ENCODE measurements at places on chromosomes 6 and 20.

GRCh38 chr20:54195483-54196472, 12.1 kb upstream of the PFDN4 start:
- no peak for DNase-seq

GRCh38 chr6:116030770-116031169, 29.9 kb downstream of the FRK start:
- DNase-seq: no peak

- DNase-seq: no peak
Observed at GRCh38 chr20:11057624-11058023, 383.8 kb upstream of the JAG1 start.

GRCh38 chr6:136745300-136745699, 47.0 kb downstream of the MAP3K5 start:
- no peak for DNase-seq

GRCh38 chr6:52537001-52537753, 39.7 kb downstream of the TRAM2 start:
- DNase-seq: no peak

DNA sequence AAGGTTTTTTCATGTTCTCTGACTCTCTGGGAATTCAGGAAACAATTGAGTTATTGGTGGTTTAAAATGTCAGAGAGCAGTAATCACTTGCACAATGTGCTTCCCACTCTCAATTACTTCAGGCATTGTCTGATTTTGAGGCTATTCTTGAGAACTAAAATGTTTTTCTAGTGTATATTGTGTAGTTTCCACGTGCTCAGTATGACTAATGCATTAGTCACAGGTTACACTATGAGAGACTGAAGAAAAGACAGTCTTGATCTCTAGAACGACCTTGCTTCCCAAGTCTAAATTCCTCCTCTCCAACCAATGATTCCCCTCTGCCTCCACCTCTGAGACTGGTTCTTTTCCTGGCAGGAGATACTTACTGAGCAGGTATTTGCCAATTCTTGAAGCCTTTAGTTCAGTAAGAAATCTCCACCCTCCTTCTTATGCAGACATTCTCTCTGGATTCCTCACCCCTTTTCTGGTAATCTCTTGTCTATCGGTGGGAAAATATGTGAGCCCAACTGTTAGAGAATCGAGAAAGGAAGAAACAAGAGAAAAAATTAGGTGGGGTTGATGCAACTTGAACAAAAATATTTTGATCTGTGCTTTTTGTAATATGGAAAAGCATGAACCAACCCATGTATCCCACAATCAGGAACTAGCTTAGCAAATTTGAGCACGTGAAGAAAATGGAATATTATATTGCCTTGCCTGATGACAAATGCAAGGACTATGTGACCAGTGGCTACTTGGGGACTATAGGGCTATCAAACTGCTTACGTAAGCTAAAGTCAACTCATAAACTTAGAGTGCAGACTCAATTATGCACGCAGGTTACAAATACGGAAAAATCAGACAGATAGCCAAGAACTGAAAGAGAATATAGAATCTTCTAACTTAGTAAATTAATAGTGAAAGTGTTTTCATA, 61.1 kb upstream of the SLC22A16 start:
- DNase-seq: no peak

DNA sequence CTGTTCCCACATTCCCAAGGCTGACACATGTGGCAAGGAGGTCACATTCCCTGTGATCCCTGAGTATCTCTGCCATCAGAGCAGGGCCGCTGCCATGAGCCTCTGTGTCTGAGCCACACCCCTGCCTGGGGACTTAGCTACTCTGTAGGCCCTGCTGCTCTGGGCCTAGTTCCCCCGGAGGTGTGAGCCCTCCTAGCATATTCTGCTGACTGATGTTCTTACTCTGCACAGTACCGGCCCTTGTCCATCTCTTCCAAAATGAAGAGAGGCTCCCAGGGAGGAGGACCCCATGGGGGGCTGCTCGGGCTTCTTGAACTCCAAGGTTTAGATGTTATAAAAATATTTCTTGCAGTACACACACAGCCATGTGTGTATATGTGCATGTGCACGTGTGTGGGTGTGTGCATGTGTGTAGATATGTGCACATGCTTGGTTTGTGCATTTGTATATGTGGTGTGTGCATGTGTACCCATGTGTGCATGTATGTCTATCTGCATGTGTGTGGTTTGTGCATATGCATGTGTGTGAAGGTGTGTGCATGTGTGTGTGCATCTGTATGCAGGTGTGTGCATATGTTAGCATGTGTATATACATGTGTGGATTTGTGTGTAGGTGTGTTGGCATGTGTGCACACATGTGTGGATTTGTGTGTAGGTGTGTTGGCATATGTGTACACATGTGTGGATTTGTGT, 101.2 kb downstream of the ERMARD start:
- no peak for DNase-seq
